Activated CD4-positive, alpha-beta T cell treated with anti-CD3 and anti-CD28 coated beads, Interleukin-2, amount 50 U/mL, for 1 hour (primary cell): ENCODE measurements at places on chromosomes 3 and 15.
A peak's percentile ranks its signal among the peaks of the same experiment; 100 is the strongest.

DNA sequence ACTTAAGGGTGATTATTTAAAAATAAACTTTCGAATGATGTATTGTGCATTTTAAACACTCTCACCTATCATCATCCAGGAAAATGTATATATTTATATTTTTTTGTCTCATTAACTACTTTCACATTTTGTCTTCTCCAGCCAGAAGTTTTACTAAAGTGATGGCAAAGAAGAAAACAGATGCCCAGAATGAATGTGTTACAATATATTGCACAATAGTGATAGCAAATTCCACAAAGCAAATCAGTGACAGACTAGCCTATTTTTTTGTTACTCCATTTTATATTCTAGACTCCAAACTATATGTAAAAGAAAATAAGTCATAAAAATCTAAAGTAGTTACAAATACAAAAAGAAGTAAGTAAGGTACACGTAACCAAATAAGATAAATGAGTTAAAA is 414.7 kb downstream of the EPHA3 start:
- DNase-seq: no peak

DNA sequence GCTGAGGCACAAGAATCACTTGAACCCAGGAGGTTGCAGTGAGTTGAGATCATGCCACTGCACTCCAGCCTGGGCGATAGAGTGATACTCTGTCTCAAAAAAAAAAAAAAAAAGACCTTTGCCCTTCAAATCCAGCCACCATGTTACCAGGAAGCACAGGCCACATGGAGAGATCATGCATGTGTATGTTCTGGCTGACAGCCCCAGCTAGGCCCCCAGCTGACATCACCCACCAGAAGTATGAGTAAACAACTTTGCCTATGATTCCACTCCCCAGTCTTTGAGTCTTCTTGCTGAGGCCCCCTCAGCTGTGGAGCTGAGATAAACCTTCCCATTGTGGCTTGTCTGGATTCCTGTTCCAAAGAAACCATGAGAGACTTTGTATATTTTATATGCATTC is 3.3 kb upstream of the ARIH2 start:
- no peak for DNase-seq

GRCh38 chr15:49135342-49135857 is 20.0 kb downstream of the COPS2 start:
- DNase-seq: no peak

DNA sequence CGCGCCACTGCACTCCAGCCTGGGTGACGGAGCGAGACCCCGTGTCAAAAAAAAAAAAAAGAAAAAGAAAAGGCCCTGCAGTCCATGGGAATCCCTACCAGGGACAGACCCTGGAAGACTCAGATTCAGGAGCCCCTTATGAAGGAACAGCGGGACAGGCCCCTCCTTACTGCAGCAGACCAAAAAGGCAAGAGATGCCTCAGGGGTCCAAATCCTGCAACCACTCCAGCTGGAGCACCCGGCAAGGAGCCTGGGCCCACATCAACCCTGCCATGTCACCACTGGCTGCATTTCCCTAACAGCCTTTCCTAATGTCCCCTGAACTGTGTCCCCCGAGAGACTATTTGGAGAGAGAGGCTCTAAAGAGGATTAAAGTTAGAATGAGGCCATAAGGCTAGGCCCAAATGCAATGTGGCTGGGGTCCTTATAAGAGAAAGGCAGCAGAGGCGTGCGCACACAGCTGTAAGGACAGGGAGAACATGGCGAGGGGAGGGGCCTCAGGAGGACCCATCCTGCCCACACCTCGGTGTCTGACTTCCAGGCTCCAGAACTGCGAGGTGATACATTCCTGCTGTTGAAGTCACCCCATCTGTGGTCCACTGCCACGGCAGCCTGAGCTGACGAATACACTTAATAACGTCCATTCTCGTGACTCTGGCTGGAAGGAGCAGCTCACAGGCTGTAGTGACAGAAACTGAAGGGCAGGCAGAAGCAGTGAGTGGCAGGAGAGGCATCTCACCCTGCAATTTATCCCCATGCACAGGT is 78.1 kb downstream of the ATP10A start:
- no peak for DNase-seq

- no peak for DNase-seq
Observed at GRCh38 chr3:130779031-130779430, 32.4 kb upstream of the PIK3R4 start.

GRCh38 chr3:169980055-169980454 is 13.4 kb downstream of the SEC62 start:
- DNase-seq: no peak

DNA sequence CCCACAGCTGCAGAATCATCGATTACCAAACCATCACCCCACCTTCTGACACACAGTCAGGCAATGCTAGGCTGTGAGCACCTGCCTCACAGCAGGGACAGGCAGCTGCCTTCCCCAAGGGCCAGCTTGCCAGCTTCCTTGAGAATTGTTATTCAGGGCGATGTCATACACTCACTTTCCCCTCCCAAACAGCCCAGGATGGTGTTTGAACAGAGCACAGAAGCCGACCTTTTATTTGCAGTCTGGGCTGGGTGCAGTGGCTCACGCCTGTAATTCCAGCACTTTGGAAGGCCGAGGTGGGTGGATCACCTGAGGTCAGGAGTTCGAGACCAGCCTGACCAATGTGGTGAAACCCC is 84.5 kb upstream of the HERC1 start:
- no peak for DNase-seq

GRCh38 chr3:170410428-170411029 is 8.1 kb upstream of the CLDN11 start:
- no peak for DNase-seq

DNA sequence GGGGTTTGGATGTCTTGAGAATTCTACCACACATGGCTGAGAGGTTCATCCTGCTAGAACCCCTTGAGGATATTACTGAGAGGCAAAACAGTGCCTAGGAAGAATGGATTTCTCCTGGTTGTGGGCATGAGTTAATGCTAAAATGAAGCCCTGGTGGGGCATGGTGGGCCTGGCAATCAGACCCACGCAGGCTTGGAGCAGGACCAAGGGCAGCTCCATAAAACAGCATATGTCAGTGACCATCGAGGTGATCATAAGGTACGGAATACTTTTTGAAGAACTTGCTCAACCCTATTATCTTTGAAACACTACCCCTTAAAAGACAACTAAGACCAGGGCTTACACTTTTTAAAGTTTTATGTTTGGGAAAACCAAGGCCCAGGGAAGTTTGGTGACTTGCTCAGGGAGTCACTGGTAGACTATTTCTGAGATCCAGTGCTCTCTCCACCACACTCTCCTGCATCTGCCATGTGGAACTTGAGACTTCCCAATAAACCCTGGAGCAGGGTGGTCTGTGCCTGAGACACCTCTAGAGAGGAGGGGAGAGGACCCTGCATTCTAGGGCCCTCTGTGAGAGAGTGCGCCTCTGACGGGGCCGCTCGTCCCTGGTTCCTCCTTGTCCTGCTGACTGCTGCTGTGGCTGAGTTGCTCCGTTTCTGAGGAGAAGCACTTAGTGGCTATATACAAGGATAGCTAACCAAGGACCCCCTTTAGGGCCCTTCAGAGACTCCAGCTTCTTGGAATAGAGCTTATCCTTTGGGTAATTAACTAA is 28.0 kb upstream of the TIMP4 start:
- no peak for DNase-seq

DNA sequence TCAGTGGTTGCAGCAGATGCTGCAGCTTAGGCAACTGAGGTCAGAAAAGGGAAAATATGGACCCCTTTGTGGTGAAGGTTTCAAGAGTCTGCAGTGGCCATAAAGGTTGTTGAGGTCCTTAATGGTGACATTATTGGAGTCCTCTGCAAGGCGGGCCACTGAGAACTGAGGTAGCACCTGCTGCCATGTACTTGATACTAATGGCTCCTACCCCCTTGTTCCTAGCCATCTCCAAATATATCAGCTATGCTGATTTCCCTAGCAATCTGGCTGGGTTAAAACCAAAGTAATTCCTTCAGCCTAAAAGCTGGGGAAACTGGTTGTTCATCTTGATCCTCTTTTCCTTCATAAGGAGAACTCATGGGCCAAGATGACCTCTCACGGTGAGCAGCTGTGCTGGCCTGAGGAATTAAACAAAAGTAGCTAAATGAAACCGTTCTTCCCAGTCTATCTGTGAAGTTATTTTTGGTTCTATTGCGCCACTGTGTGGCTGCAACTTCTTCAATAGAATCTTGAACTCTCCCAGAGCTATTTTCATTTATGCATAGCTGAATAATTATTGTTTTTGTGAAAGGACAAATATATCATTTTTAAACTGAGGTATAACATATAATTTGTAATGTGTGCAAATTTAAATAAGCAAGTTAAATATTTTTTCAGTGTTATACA is 76.1 kb upstream of the PLSCR4 start:
- DNase-seq: no peak

DNA sequence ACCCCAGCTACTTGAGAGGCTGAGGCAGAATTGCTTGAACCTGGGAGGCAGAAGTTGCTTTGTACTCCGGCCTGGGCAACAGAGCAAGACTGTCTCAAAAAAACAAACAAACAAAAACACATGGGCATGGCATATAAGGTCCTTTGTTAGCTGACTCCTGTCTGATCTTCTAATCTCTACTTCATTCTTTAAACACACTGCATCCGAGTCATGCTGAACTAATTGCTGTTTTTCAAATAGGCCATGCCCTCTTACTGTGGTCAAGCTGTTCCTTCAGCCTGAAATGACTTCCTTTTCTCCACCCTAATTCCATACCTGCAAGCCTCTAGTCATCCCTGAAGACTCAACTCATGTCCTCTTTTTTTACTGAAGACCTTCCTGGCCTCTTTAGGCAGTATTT is 22.3 kb upstream of the SLMAP start:
- DNase-seq: no peak

DNA sequence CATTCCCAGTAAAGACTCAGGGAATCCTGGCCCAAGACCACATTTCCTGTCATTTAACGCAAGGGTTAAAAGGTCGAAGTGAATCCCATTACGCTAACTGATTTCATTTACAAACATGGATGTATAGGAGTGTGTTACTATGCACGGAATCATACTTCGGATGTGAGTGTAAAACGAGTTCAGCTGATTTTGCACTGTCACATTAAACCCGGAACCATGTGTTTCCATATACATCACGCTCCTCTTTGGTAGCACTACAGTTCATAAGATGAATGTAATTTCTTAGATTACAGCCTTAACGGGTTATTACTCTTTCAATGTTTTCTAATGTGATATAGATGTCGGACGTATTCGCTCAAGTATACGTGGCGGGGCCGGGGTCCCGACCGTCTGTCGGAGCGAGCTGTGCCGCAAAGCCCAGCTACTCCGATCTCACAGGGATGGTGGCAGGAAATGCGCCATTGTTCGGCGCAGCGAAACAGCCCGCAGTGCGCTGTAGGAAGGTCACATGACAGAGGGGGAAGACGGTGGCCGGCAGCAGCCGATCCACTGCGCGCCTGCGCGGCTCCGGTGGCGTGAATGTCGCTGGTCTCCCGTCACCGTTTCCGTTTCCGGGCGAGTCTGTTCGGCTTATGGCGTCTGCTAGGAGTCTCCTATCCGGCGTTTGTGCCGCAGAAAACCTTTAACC is 97.3 kb downstream of the NPAP1 start:
- DNase-seq: peak; percentile 30

DNA sequence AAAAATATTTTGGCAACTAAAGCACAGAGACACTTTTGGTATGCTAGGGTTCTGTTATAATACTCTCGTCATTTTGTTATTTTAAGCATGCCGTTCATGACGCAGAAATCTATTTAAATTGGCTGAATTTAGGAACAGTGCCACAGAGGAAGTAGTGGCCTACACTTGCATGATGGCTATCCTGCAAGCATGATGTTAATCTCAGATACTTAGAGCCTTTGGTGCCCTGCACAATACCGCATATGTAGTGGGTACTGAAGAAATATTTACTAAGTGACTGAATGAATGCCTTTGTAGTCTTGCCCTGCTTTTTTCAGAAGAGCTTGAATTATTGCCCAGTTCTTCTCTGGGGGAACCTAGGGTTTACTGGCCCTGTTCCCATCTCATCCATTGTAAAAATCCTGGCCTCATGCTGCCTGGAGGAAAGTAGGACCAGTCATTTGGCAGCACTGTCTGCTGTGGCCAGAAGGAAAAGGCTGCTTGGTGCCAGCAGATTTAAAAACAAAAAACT is 79.0 kb downstream of the SERPINI1 start:
- DNase-seq: no peak

GRCh38 chr3:150308037-150308319 is 100.1 kb upstream of the TSC22D2 start:
- no peak for DNase-seq

DNA sequence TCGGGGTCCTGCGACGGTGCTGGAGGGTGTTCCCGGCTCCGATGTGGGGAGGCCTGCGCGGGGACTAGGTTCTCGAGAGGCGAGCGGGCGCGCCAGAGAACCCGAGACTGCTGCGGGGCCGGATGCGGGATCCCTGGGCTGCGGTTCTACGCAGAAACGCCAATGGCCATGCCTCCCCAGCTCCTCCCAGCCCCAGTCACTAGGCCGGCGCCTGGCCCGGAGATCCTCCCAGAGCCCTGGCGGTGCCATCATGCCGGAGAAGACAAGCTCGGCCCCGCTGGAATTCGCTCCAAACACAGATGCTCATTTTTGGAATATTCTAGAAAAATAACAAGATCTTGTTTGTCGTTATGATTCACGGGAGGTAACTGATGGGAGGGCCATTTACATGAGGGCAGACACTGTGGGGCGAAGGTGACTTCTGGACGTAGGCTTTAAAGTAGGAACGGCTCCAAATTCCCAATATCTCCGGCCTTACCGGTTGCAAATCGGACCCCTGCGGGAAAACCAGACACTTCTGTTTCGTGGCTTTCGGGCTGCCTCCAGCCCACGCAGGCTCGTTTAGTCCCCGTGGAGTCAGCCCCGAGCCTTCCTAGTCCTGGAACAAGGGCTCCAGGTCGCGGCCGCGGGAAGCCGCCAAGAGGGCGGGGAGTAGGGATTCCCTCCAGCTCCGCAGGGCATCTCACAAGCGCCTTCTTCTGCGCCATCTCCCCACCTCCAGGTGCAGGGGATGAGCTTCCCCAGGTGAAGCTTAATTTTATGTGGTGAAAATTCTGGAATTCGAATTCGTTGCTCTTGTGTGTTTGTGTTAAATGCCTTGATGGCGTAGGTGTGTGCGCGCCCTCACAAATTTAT is 74.8 kb upstream of the POLG start:
- DNase-seq: no peak

DNA sequence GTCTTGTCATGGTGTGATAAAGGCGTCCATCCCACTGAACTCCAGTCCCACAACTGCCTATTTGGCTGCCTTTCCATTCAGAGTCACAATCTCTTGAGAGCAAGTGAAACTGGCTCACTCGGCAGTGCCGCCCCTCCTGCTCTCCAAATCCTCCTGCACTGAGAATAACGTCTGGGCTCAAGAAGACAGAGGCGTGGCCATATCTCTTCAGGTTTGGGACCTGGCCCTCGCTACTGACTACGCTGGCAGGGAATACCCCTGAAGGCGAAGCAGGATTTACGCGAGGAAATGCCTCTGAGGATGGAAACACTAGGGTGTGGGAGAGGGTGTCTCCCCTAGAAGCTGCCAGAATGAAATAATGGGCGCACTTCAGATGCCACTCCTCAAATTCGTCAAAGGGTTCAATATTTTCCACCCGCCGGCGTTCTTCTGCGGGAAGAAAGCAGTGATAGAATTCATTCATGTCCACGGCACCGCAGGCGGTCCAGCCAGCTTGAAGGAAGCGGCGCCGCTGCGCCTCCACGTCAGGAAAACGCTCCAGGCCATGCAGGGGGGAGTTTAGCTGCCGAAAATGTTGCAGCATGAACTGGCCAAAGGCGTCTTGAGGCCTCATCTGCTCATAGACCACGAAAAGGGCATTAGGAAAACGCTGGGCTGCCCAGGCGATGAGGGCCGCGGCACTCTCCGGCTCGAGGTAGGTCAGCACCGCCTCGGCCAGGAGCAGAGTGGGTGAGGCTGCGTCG is 985 bp downstream of the LCMT2 start:
- DNase-seq: peak; percentile 8

- DNase-seq: no peak
Observed at GRCh38 chr3:23077126-23077525, 126.0 kb upstream of the UBE2E2 start.

GRCh38 chr3:45140141-45140769 is 5.9 kb downstream of the CDCP1 start:
- DNase-seq: no peak
